ENCODE measurements at places on chromosomes 6 and 20.

DNA sequence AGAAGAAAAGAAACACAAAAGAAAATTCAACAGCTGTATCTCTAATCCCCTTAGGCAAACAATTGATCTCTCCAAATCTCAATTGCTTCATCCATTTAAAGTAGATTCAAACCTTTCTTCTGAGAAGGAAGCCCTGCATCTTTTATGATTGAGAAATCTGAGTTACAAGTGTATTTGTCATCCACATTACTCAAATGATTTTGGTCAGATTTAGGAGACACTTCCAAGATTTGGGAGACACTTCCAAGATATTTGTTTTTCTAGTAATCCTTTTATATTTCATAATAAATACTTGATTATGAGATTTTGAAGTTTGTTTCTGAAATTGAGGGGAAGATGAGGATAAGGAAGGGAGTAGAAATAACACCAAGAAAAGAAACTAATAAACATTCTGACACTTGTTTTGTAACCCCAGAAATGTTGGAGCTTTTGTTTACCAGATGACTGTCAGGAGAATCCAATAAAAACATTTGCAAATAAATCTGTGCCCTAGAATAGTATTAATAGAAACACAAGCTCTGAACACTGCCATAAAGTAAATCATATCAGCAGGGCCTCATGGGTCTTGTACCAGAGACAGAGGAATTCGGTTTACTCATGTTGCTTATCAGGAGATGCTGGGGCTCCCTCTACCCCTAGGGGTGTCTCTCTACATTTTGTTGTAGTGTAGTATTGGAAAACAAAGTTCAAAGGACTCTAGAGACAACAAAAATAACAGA, 314.3 kb upstream of the NT5E start:
- no peak for DNase-seq

- no peak for DNase-seq
Measured at GRCh38 chr20:64090165-64090564, 6.0 kb upstream of the LKAAEAR1 start.

DNA sequence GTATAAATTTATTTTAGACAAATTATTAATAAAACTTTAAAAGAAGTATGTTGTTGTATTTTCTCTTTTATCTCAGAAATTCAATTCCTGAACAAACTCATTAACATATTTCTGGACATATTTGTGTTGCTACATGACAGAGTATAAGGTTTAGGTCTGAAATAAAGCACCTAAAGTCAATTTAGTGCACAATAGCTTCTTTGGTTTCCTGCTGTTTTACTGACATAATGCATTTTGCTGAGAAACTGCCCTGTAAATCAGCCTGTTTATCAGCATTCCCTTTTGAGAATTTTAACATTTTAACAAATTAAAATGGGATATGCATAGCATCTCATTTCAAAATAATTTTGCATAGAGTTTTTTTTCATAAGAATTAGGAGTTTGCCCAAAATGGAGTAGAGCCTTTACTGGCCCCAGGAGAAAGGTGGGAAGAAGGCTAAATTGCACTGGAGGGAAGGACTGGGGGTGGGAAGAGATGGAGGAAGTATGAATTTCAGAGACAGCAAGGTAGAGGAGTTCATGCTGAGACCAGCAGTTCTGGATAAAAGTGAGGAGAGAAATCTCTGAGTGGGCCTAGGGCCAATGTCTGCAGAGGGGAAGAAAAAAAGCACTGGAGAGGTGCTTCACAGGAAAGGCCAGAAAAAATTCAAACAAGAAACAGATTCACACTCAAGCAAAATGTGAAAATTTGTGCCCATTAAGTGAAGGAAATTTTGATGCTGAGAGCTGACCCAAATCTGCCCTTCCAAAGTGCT, 324.2 kb upstream of the HSF2 start:
- DNase-seq: no peak

DNA sequence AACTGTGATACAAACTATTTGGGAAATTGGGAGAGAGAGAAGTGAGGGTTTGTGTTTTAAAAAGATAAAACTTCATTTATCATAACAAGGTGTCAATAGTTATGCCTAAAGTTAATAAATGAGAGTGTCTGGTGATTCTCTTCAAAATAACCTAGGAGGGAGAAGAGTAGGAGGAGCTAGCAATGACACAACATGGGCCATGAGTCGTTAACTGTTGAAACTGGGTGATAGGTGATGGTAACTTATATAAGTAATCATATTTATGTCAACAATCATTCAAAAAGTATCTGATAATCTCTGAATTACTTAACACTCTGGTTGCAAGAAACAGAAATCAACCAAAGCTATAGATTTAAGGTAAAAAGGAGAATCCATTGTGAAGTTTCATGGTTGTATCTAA, 46.8 kb upstream of the INSM1 start:
- DNase-seq: no peak

- DNase-seq: no peak
Measured at GRCh38 chr6:92538275-92538674, 881.1 kb downstream of the EPHA7 start.

GRCh38 chr6:102853249-102853955, 1459.9 kb downstream of the GRIK2 start:
- no peak for DNase-seq

DNA sequence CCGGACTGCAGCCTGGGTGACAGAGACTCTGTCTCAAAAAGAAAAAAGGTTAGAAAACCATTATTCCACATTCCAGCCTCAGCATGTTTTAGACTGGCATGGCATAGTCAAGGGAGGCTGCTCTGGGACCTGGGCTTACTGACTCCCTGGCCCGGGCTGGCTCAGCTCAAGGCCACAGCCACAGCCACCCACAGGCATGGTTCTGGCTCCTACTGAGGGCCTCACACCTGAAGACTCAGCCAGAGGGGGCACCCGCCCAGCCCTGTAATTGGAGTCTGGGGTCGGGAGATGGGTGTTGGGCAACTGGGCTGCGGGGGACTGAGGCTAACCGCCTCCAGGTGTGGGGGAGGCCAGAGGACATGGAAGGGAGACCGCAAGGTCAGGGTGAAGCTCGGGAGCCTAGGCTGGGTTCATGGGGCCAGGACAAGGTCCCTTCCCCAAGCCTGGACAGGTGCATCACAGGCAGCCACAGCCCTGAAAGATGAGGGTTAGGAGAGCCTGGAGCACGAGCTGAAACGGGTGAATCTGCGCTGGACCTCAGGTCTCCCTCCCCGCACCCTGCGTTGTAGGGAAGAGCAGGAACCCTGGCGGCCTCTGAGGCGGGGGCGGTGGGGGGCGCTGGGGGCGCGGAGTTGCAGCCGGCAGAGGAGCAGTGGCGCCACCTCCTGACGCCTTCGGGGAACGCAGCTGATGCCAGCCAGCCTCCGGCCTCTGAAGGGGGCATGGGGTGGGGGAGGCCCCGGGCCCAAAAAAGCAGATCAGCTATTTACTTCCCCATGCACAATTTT, 67.7 kb upstream of the SRSF6 start:
- no peak for DNase-seq

DNA sequence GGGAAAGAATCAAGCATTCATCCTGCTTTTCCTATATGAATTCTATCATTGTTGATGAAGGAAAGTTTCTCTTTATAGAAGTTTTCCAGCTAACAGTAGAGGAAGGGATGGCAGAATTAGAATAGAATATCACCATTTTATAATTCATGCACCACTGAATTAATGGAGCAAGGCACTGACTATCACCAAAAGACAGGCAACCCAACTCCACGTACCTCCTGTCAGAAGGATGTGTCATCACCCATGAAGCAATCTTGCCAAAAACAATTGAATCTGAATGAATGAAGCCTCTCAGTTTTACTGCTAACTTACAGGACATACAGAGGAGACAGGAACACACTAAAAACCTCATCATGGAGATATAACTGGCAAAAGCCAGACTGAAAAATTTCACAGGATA, 122.4 kb downstream of the NFATC2 start:
- DNase-seq: no peak

- DNase-seq: no peak
Measured at GRCh38 chr6:146363838-146364607, 179.6 kb upstream of the RAB32 start.

DNA sequence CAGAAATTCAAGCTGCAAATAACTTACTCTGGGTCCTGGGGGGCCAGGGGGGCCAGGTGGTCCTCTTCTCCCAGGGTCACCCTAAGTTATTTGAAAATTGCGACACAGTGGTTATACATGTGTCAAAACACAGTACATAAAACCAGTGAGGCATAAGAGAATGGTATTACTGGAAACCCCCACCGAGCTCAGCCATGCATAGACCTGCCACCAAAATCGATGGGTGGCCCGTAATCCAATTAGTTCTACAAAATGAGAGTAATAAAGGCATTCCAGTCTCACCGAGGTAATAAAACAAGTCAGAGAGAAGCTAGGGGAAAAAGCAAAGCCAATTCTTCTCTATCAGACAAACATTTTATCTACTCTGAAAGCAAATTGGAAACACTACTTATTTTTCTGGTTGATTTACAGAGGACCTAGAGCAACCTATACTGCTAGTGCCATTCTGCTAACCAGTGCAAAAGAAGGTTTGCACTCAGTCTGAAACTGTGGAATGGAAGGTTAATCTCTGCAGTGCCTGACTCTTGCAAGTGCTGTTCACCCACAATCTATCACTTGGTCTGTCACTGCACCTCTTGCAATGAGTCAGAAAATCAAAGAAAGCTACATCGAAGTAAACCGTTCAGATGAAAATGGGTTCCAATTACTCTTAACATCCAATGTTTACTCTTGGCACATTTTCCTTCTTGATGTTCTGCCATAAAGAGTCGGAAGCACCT, 32.4 kb downstream of the COL9A1 start:
- no peak for DNase-seq

- peak; percentile 92 for DNase-seq
Measured at GRCh38 chr6:28252009-28252975, at the start of gene ZKSCAN4. Gene ZKSCAN4, minus strand, starts transcription at chr6:28252269. Its CDS starts 289 bp downstream, at chr6:28251980.

GRCh38 chr6:30483677-30484279, 5.5 kb upstream of the HLA-E start:
- DNase-seq: peak; percentile 67

GRCh38 chr6:16760516-16761470, at the start of gene ATXN1:
Gene ATXN1, minus strand, starts transcription at chr6:16761460.
- DNase-seq: peak; percentile 43

DNA sequence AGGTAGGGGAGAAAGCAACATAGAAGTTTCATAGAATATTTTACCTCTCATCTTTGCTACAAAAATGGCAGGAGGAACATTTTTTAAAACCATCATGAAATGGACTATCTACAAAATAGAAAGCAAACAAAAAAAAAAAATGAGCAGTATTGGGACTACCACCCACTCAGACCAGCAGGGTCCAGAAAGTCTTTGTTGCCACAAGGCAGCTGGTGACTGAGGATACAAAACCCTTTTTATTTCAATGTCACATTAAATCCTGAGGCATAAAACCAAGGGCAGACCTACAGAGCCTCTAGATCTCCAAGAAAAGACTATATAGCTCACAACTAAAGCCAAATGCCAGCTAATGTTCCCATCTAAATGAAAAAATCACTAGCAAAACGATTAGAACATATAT, 282.2 kb downstream of the PTPRK start:
- DNase-seq: no peak

GRCh38 chr20:4195499-4195898, 180.1 kb upstream of the RNF24 start:
- no peak for DNase-seq

GRCh38 chr6:100426744-100427338, 37.9 kb downstream of the SIM1 start:
- DNase-seq: no peak

GRCh38 chr6:52303178-52303577, 18.6 kb upstream of the MCM3 start:
- no peak for DNase-seq

- DNase-seq: no peak
Measured at GRCh38 chr20:1883986-1884385, 11.2 kb upstream of the SIRPA start.

DNA sequence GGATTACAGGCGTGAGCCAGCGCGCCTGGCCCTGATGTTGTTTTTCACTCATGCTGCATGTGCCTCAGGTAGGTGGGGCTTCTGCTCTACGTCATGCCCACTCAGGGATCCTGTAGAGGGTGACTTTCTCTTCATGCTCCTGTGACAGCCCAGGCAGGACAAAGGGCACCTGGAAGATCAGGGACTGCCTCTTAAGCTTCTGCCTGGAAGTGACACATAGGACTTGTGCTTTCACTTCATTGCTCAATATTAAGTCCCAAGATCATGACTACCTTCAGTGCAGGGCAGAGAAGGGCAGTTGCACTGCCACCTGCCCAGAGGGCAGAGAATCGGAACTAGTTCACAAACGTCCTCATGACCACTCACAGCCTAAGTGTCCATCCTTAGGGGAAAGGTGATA, 249.5 kb upstream of the SULF2 start:
- no peak for DNase-seq

DNA sequence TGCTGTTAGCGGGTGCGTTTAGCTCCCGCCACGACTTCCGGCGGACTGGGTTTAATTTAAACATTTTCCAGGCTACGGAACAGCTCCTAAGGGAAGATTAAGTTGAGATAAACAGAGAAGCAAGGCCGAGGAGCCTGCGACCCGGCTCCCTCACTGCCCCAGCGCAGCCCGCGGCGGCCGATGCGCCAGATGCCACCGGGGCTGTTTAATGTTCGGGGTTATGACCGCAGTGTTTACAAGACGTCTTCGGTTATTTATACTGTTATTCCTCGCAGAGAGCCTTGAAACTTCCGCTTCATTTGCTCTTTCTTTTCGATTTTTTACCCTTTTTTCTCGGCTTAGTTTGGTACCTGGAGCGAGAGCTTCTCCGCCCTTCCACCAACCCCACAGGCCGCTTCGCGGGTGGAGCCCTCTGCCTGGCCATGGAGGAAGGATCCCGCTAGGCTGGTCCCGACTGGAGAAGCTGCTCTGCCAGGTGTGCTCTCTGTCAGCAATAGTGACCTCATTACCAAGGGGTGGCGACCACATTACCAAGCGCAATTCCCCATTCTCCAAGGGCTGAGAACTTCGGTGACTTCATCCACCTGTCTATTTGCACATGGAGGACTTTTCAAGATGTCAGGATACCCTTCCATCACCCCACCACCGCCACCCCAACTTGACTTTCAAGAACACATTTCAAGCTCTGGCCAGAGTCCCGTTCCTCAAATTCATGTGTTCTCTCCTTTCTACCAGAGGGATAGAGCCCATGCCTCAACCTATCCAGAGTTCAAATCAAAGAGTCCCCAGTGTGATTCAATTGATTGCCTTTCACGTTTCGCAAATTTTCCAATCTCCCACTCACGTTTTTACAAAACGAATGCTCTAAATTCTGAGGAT, 4.1 kb downstream of the TCF21 start:
- DNase-seq: no peak

DNA sequence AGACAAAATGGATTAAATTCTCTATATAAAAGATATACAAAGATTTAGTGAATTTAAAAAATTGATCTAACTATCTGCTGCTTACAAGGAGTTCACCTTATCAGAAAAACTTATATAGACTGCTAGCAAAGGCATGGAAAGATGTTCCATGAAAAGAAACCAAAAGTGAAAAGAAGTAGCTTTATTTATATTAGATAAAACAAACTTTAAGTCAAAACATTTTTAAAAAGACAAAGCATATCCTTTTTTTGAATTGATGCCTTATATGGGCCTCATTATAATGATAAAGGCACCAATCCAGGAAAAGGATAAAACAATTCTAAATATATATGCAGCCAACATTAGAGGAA, 334.2 kb downstream of the MEI4 start:
- DNase-seq: no peak
